Glutamatergic neuron (in vitro differentiated cells): ENCODE measurements at places on chromosomes 11 and 22.

DNA sequence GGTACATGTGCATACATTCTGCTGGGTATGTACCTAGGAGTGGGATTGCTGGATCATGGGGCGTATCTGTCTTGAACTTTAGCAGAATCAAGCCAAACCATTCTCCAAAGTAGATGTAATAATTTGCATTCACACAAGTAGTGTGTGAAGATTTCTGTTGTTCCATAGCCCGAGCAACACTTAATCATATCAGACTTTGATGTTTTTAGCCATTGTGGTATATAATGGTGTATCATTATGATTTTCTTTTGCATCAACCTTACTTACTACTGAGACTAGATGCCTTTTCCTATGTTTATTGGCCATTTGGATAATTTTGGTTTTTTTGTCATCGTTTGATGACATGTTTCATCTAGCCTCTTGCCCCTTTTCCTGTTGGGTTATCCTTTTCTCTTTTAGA, 72.0 kb upstream of the TNRC6B start:
- DNase-seq, result no peak

DNA sequence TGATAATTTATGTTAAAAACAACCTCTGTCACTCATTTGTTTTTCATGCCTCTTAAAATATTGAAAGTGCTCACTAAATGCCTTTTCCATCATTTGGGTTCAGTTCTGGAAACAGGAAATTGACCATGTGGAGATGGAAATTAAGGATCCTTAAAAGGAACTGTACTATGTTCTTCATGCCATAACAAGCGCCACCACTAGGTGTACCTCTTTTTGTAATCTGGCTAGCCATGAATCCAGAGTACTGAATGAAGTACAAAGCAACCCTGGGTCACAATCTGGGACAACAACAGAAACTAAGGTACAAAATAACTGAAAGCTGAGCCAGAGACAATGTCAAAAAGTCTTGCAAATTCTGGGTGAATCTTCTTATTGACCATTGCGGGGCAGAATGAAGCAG, 559.1 kb downstream of the FAM181B start:
- no peak for DNase-seq

- no peak for DNase-seq
Observed at GRCh38 chr11:73141031-73141308, 1.1 kb downstream of the FCHSD2 start.

- DNase-seq, result no peak
Observed at GRCh38 chr22:49738006-49738405, 89.7 kb downstream of the BRD1 start.

DNA sequence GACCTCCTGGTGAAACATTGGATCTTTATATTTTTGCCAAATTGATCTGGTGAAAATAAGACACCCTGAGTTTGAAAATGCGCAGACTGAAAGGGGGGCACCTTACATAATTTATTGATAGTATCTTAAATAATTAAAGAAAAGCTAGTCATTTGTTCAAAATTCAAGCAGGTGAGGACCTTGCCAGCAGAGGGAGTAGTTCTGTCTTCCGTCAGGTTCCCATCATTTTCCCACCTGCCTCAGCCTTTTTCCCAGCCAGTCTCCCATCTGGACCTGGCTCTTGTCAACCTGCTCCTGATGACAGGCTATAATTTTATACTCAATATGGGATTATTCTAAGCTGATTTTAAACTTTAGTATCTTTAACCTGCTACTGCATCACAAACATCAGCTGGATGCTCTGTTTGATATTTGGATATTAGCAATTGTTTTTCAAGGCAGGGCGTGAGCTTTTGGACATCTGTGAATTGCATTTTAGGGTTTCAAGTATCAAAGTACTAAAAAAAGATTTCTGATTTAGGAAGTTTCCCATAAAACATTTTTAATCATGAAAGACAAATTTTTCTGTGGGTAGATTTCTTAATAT, 132.0 kb downstream of the ELP4 start:
- peak; percentile 53 for DNase-seq

- peak; percentile 73 for DNase-seq
Observed at GRCh38 chr11:134800826-134801225, 388.8 kb upstream of the B3GAT1 start.

DNA sequence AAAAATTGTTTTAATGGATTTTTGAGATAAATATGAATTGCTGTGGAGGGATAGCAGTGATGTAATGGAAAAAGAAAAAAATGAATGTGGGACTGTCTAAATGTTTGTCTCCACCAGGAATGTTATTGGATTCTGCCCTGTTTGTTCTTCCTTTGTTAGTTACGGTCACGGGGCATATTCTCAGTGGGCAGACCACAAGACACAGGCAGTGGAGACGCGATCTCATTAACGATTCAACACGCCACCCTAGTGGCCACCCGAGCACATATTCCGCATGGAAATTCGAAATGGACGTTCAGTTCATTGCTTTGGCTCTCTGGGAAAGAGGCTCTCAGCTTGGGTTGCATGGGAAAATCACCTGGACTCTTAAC, 151.8 kb upstream of the TTC12 start:
- peak; percentile 48 for DNase-seq

- no peak for DNase-seq
Observed at GRCh38 chr11:64291752-64292459, 804 bp downstream of the KCNK4 start.

GRCh38 chr11:83951521-83951920, 665.4 kb upstream of the CCDC90B start:
- no peak for DNase-seq

- no peak for DNase-seq
Observed at GRCh38 chr11:12390687-12391110, 13.3 kb downstream of the PARVA start.

- no peak for DNase-seq
Observed at GRCh38 chr11:93747122-93747521, 5.7 kb downstream of the C11orf54 start.

GRCh38 chr11:10307022-10307399, 2.1 kb downstream of the ADM start:
- no peak for DNase-seq

DNA sequence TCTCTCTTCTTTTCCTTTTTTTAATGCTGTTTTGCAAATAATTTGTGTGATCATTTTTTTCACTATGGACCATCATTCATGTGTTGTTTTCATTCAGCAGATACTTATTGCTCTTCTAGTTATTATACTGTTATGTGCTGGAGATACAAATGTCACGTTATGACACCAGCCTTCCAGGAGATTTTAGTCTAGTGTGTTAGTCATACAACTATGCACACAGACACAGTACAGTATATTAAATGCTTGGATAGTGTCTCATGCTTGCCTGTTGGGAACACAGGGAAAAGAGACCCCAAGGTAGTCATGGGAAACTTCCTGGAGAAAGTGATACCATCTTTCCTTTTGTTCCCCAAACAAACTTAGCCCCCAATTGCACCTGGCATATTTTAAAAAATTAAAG, 116.1 kb downstream of the UVRAG start:
- no peak for DNase-seq
